ENCODE measurements at places on chromosomes 3 and 15.

GRCh38 chr3:127483005-127483641 is 107.4 kb downstream of the TPRA1 start:
- no peak for DNase-seq

- DNase-seq, result no peak
Observed at GRCh38 chr3:105824129-105824528, 44.7 kb downstream of the CBLB start.

- no peak for DNase-seq
Observed at GRCh38 chr3:138042043-138042442, 32.1 kb downstream of the CLDN18 start.

DNA sequence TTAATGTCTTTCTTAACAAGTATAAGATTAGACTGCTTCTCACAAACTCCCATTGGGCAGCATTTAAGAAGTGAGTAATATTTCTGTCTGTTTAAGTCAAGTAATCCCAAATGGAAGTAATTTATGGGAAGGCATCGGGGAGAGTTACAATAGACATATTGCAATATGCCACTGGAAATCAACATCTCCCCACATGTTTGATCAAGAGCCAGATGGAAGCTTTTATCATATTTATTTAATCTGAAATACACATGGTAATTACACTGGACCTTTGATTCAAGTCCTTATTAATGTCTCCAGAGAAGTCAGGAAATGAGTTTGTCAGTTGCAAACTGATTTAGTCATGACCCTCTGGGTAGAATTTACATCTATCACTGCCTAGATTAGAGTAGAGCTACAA is 943.8 kb downstream of the VGLL3 start:
- no peak for DNase-seq

GRCh38 chr3:50453907-50454306 is 49.5 kb downstream of the CACNA2D2 start:
- DNase-seq, result no peak

- DNase-seq, result no peak
Observed at GRCh38 chr15:80890341-80891005, 99.1 kb downstream of the MESD start.

GRCh38 chr15:29939404-29939803 is 117.1 kb upstream of the TJP1 start:
- DNase-seq, result no peak

- DNase-seq, result no peak
Observed at GRCh38 chr3:111913163-111913763, 54.2 kb downstream of the PHLDB2 start.

- no peak for DNase-seq
Observed at GRCh38 chr15:43186003-43186353, 775 bp downstream of the CCNDBP1 start.

DNA sequence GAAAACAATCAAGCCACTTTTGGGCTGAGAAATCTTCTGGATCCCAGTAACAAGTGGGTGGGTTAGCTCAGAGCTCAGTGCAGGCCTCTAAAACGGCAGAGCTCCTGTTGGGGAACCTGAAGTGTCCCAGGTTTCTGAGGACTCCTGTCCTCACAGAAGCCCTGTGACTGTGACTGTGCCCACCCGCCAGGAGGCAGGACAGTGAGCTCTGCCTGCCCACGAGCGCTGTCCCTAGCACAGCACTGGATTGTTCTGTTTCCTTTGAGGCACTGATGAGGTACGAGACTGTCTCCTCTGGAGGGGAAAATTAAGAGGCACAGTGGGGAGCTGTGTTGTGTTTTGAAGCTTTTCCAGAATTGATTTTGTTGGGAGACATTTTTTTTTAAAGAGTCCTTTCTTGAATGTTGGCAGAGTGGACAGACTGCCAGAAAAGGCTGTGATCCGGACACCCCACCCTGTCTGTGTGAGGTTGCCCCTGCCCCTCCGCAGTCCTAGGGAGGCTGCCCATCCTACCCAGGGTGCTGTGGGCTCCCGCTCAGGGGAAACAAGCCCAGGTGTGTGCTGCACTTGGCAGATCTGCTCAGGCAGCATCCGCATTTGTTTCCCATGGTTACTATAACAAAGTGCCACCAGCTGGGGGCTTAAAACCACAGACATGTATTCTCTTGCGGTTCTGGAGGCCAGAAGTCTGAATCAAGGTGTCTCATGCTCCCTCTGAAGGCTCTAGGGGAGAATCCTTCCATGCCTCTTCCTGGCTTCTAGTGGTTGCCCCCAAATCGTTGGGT is 66.6 kb upstream of the LARS2 start:
- no peak for DNase-seq

- no peak for DNase-seq
Observed at GRCh38 chr3:107271787-107272387, 105.4 kb upstream of the CCDC54 start.

- DNase-seq, result no peak
Observed at GRCh38 chr3:39668420-39668819, 141.0 kb upstream of the MYRIP start.

GRCh38 chr15:68434021-68434420 is 2.1 kb upstream of the ITGA11 start:
- DNase-seq, result no peak

DNA sequence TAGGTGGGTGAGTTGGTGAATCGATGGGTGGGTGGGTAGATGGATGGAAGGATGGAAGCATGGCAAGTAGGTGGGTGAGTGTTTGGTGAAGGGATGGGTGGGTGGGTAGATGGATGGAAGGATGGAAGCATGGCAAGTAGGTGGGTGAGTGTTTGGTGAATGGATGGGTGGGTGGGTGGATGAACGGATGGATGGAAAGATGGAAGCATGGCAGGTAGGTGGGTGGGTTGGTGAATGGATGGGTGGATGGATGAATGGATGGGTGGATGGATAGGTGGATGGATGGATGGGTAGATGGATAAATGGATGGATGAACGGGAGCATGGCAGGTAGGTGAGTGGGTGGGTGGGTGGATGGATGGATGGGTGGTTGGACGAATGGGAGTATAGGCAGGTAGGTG is 65.1 kb downstream of the SLC6A1 start:
- no peak for DNase-seq

- DNase-seq, result no peak
Observed at GRCh38 chr3:50521572-50521971, 18.1 kb upstream of the CACNA2D2 start.

DNA sequence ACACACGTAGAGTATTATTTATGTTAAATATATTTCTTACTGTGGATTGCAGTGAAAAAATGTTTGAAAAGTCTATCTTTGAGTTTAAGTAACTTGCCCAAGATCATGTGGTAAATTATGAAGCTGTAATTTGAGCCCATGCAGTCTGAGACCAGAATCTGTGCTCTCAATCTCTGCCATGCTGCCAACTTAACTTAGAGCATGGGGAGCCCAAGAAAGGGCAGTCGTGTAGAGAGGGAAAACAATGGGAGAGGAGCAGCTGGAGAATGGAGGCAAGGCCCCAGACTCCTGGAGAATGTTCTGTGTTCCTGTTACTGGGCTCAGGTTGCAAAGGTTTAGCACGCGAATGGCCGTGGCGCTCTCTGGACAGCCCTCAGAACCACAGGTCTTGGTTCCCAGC is 311.6 kb upstream of the RASGRP1 start:
- DNase-seq, result no peak

DNA sequence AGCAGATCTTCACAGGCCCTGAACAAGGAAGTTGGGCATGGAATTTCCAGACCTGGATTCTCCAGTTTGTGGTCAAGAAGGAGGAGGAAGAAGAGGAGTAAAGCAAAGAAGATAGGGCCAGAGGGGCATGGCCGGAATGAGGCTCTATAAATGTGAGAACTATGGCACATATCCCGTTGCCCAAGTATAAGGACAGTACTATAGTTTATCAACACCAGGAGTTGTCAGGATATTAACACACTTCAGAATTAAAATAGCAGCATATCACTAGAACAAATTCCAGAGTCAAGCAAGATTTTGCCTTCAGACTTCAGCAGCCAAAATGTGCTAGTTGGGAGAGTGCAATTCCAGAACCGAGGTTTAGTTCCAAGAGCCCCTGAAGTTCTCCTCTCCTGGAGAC is 38.4 kb upstream of the PHLDB2 start:
- DNase-seq, result no peak

GRCh38 chr15:90165659-90166489 is 35.3 kb upstream of the SEMA4B start:
- no peak for DNase-seq

DNA sequence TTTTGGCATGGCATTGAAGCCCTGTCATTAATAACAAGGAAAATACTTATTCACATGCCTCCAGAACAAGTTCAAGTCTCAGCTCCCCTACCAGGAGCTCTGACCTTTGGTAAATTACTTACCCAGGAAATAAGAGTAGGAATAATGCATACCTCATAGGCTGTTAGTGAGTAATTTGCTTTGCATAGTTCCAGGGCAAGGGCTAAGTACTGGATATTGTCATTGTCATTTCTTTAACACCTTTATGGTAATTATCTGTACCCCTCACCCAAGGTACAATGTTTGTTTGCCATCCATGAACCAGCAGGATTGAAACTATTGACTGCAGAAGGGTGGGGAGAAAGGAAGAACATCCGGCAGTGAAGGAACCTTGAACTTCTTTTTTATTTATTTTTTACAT is 148.5 kb downstream of the SOX2 start:
- no peak for DNase-seq

DNA sequence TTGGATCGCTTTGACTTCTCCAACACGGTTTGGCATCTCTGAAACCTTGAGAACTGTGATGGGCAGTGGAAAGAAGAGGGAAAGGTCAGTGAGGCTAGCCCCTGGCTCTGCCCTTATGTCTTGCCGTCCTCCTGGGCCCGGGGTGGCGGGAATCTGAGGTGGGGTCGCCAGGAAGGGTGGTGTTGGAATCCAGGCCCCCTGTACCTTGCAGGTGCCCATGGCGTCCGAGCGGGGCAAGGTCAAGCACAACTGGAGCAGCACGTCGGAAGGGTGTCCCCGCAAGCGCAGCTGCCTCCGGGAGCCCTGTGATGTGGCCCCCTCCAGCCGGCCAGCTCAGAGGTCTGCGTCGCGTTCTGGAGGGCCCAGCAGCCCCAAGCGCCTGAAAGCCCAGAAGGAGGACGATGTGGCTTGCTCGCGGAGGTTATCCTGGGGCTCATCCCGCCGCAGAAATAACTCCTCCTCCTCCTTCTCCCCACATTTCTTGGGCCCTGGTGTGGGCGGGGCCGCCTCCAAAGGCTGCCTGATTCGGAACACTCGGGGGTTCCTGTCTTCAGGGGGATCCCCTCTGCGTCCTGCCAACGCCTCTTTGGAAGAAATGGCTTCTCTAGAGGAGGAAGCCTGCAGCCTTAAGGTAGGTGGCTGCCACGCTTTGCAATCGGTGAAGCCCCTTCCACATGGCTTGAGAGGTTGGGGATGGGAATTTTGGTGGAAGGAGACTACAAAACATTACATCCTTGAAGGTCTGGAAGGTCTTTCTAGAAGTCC is 907 bp downstream of the TATDN2 start:
- peak; percentile 37 for DNase-seq

- DNase-seq, result no peak
Observed at GRCh38 chr3:189275182-189275581, 103.4 kb downstream of the TPRG1 start.

DNA sequence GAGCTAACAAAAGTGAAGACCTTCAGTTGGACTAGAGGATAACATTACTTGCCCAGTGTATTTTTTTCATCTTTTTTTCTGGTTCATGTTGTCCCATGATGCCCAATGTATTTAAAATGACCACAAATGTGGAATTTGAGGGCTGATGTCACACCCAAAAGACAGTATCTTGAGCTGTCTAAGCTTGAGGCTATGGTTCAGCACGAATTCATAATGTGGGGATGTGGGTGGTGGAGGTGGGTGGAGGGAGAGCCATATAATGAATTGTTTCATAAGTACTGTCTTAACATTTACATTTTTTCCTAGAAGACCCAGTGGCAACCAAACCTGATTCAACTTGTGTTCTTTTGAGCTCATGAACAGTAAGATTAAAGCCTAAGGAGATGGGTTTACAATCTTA is 37.5 kb downstream of the CHAC1 start:
- DNase-seq, result no peak

- no peak for DNase-seq
Observed at GRCh38 chr15:90138071-90138833, 36.0 kb upstream of the IDH2 start.

DNA sequence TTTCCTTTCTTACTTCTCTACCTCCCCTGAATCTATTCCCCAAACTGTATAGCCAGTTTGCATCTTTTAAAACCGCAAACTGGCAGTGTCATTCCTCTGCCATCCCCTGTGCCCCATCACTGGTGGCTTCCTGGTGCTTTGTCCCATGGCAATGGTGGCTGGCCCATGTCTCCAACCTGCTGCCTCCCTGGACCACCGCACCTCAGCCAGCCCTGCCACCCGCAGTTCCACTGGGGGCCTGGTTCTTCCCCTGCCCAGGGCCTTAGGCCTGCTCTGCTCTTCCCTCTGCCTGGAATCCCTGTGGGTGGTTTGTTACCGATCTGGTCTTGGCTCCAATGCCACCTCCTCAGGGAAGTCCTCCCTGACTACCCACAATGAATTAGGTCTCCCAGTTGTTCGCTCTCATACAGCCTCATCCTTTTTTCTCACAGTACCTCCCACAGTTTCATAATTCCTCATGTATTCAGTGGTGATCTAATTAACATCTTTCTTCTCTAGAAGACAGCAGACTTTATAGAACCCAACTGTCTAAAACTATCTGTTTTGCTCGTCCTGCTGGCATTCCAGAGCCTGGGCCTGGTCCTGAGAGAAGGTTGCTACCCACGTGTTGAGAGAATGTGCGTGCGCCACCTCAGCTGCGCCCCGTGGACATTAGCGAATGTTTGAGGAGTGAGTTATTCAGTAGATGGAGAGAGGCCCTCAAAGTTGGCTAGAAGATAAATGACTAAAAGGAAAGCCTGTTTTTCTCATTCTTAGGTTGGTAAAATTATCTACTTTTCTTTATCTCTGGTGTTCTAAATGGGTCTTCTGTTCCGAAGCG is 130.1 kb downstream of the DNAJB8 start:
- DNase-seq, result no peak

- DNase-seq, result no peak
Observed at GRCh38 chr3:67048067-67048714, 50.1 kb downstream of the KBTBD8 start.

DNA sequence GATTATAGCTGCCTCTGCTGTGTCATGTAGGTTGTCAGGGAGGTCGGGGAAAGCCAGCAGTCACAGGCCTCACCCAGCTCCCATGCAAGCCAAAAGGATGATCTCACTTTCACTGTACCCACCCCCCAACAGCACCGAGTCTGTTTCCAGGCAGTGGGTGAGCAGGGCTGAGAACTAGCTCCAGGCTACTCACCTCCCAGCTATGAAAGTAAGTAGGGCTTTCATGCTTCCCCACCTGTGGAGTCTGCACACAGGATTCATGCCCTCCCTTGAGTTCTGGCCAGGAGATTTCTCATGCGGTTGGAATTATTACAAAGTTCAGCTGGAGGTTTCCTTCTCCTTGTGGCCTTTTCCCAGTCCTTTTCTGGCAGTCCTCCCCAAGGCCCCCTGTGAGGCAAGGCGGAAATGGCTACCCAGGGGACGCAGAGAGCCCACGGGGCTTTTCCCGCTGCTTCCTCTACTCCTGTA is 356.2 kb downstream of the SV2B start:
- DNase-seq, result no peak

- no peak for DNase-seq
Observed at GRCh38 chr3:45943207-45943846, at the start of gene CXCR6. Gene CXCR6, plus strand, starts transcription at chr3:45943464. Its CDS starts 3,018 bp downstream, at chr3:45946482.
